ENCODE measurements at places on chromosomes 16 and 17. TPM values are rescaled to one million over a fixed set of nuclear protein-coding genes. Genes with fewer than 3 reads are reported as not detected.

- H3K4me3 ChIP-seq: peak overlapping the region; percentile 75
- peak overlapping the region; percentile 96 for H3K27ac ChIP-seq
- no peaks in the 10 kb centered on the region for H3K4me1 ChIP-seq
- H3K36me3 ChIP-seq: no peaks in the 10 kb centered on the region
- peak; percentile 94 for DNase-seq
Observed at GRCh38 chr17:8186787-8187516, 3.0 kb downstream of the BORCS6 start.

GRCh38 chr16:87570938-87571867 is 31.1 kb upstream of the JPH3 start:
- H3K36me3 ChIP-seq: no peaks in the 10 kb centered on the region
- peaks cover 5% of the 10 kb centered on the region for H3K27me3 ChIP-seq
- peak; percentile 41 for DNase-seq
- no peak overlapping the region for H3K27ac ChIP-seq
- no peak overlapping the region for H3K4me3 ChIP-seq

- H3K27ac ChIP-seq: no peak overlapping the region
- no peak for DNase-seq
- no peaks in the 10 kb centered on the region for H3K4me1 ChIP-seq
- no peaks in the 10 kb centered on the region for H3K36me3 ChIP-seq
Observed at GRCh38 chr17:58617563-58617962, 74.3 kb downstream of the TEX14 start.

The SLC12A3 gene
- total RNA-seq: not detected

The HAS3 gene
- total RNA-seq: 19.9 TPM

DNA sequence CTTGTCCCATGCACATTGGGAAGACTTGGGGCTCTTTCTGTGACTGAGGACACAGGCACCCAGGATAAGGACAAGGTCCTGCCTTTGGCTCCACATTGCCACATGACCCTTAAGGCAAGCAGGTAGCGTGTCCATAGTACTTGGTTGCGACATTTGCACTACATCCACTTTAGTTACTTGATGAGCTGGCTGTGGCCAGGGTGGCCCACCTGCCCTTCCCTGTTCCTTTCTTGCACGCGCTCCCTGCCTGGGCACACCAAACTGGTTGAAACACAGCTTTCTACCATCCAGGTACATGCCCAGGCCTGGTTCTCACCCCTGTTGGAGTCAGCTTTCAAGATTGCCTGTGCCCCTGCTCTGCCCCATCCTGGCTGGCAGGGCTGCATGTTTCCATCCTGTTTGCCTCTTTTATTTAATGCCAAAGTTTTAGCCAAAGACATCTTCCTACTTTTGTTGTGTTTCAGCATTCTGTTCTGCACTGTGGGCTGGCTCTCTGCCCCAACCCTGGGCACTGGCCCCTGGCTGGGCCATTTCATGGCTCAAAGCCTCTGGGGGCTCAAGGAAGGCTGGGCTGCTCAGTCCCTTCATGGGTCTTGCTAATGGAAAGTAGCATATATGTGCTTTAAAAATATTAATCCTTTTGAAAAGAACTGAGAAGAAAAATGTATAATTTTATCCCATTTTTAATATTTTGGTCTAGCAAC is 3.2 kb downstream of the B3GNT9 start:
- H3K27me3 ChIP-seq: no peaks in the 10 kb centered on the region
- H3K27ac ChIP-seq: no peak overlapping the region
- H3K36me3 ChIP-seq: peaks cover 3% of the 10 kb centered on the region
- H3K4me1 ChIP-seq: no peaks in the 10 kb centered on the region

DNA sequence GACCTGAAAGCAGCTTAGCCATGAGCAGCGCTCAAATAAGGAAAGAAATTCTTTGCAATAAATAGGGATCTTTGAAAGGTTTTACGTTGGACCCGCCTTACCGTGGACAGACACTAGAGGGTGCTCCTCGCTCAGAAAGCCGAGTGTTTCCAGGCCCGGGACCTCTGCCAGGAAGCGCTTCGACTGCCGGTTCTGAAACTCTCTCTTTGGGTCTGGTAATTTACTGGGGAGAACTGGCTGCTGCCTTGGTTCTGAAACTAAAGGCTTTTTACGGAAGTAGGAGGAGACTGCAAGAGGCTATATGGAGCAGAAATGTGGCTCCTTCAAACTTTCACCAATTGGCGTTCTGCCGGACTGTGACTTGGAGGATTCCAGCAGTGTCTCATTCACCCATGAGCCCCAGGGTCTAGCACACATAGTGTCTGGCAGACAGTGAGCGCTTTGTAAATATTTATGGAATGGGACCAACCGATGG is 45.6 kb upstream of the HOXB9 start:
- no peaks in the 10 kb centered on the region for H3K27me3 ChIP-seq
- H3K4me3 ChIP-seq: no peak overlapping the region
- DNase-seq: peak; percentile 93
- no peaks in the 10 kb centered on the region for H3K4me1 ChIP-seq
- H3K27ac ChIP-seq: no peak overlapping the region

Measured in colonic mucosa (tissue), 4 donors.